CD4-positive, alpha-beta T cell treated with Interleukin-10 for 1 hour (primary cell): ENCODE measurements at places on chromosomes 4 and X.

DNA sequence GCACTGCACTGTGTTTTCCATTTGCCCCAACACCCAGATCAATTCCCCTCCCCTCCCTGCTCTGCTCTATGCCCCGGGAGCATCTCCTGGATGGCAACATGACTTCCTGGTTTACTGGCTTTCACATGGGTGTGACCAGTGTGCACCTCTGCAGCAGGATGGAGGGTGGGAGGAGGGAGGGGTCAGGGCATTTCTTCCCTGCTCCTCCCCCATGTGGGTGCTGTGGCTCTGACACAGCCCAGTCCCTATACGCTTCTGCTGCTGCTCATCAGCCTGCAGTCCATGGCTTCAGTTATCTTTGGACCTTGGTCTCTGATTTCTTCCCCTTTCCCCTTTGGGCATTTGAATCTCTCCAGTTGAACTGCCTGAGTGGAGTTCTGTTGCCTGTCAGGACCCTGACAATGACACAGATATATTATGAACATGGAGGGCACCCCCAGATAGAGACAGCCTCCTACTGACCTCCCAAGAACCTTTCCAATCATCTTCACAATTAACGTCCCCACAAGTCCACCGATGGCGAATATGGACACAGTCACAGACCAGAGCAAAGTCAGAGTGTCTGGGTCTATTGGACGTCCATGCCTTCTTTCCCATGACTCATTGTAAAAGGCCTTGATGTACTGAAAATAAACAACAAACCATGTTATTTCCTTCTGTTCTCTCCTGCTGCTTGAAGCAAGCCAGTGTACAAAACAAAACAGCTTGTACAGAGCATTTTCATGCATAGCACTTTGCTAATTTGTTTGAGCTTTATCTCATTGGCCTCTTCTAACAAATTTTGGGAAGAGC lies 24.8 kb downstream of the SLC2A9 start:
- no peak for DNase-seq

- no peak for DNase-seq
These were observed 86.3 kb upstream of the CLDN34 start for GRCh38 chrX:9880870-9881269.

GRCh38 chr4:7223541-7223940 lies 31.2 kb downstream of the SORCS2 start:
- DNase-seq = no peak

- DNase-seq = no peak
These were observed 17.6 kb downstream of the PDLIM5 start for GRCh38 chr4:94469221-94469784.

DNA sequence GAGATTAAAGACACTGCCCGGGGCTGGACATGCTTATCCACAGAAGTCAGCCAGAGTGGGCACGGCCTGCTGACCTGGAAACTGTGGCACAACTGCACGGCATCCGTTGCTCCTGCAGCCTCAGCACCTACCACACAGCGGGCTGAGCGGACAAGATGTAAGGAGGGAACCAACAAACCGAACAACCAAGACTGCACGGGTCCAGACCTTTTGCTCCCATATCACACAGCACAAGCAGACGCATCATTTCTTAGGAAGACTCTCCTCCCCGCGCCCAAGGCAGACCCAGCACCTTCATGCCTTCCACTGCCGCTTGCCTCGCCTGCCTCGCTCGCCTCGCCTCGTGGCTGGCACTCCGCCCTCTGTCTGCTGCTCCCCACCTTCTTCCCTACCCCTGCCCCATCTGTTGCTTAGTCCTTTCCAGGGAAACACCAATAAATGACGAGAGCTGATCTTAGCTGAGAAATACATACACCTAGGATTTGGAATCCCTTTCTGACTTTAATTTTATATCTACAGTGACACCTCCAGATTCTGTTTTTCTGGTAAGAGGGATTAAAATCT lies 79.0 kb downstream of the AFAP1 start:
- no peak for DNase-seq

- DNase-seq = no peak
These were observed 23.4 kb downstream of the INTU start for GRCh38 chr4:127656047-127656680.

DNA sequence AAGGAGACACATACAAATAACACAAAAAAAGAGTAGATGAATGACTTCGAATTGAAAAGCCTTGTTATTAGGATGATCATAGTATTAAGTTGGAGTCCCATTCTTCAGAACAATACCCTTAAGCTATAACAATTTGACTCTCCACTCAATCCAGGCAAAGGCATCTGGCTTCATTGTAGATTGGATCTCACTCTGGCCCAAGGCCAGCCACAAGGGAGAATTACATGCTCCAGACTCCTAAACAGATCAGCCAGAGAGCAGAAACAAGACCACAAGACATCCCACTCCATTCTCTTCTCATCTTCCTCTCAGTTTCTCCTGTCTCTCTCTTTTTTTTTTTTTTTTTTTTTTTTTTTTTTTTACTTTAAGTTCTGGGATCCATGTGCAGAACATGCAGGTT lies 213.9 kb downstream of the DHX15 start:
- DNase-seq = no peak

- no peak for DNase-seq
These were observed 83.6 kb upstream of the MAPK10 start for GRCh38 chr4:86443495-86443894.

DNA sequence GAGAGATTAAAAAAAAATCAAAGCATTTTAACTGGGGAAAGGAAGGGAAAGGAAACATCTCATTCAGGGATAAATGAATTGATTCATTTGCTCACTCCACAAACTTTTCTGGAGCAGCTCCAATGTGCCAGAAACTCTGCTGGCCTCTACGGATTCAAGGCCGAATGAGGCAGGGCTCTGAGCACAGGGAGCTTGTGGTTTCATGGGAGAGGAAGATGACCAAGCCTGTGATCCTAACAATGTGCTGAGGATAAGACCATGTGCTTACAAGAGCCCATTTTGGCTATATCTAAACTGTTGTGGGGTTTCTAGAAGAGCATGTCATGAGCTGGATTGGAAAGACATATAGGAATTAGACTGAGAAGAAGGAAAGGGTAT lies 137.5 kb downstream of the ZNF674 start:
- no peak for DNase-seq

GRCh38 chrX:72351606-72352334 lies 46.1 kb upstream of the CITED1 start:
- DNase-seq = no peak

DNA sequence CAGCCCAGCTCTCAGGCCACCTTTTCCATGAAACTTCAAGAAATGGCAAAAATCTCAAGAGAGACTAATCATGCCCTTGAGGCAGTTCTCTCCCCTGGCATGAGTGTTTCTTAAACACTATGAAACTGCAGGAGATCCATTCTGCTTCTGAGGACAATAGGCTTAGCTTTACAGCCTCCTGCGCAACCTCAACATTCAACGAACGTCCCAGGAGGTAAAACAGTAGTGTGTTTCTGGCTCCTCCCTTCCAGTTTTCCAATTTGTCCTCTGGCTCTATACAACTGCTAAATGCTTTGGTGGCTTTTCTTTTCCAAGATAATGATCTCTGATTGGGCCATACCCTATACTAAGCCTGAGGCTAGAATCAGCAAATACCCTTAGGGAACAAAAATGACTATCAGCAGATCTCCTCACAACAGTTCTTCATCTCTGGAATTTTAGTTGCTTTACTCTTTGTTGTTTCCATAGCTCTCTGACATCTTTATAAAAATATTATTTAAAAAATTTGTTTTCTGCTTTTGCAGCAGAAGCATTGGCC lies 87.0 kb upstream of the FAT1 start:
- no peak for DNase-seq

- DNase-seq = no peak
These were observed 212.2 kb upstream of the FAT1 start for GRCh38 chr4:186935901-186936300.

DNA sequence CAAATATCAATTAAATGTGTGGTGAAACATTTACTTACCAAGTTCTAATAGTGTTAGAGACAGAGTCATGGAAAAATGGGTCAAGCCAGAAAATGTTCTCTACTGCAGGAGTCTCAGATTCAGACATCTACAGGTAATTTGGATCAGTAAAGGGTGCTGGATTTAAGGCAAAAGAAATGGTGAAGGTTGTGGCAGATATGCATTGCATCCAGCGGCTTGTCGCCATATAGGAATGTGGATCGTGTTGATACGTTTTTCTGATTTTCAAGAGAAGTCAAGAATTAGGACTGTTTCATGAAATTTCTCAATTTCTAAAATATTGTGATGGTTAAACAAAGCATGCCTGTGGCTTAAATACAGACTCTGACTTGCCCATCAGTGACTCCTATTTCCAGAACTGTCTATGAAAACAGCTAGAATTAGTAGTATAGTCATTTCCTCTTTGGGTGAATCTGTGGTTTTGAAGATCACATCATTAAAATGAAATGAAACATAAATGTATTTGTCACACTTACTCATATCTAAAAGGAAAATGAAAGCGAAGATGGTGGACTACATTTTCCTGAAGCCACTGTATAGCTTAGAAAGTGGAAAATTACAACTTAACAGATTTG lies 110.1 kb upstream of the VEGFC start:
- DNase-seq = no peak

DNA sequence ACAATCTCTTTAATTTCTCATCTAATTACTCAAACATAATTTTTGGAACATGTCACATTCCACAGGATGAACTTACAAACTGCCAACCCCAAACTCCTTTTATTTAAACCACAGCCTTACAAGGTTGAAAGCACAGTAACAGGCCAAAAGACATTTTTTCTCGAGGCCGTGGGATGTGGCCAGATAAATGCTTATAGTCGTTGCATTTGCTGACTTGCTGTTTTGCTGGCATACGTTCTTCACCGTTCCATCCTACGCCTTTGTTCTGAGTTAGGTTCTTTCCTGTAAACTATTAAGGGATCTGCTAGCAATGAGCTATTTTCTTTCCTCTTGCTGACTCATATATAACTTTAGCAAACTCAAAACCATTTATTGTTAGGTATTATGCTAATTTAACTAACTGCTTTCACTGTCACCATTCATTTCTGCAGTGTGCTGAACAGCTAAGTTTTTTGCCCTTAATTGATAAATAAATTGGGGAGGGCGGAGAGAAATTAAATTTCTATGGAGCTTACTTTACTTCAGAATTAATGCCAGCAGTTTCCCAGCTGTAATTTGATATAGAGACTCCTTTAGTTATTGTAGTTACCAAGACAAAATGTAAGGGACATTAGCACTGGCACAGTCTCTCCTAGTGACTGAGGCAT lies 135.1 kb upstream of the PACRGL start:
- no peak for DNase-seq

GRCh38 chr4:100804576-100805360 lies 286.9 kb upstream of the EMCN start:
- no peak for DNase-seq

GRCh38 chr4:176350671-176351070 lies 30.9 kb downstream of the SPCS3 start:
- no peak for DNase-seq

GRCh38 chr4:118338981-118339765 lies 13.6 kb downstream of the PRSS12 start:
- DNase-seq = no peak

DNA sequence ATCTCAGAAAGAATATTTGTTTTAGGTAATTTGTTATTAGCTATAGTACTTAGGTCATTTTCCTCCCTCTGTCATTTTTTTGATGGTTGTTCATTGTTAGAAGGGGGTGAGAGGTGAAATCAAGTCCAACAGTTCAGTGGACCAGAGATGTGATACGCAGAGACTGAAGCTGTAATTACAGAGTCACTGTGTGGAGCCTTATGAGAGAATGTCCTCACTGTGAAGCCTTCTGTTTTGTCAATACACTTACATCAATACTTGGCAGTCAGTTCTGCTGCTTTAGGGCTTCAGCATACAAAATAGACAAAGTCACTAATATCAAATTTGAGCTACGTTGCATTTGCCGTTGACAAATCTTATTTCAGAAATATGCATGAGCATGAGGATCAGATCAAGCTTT lies 692.5 kb downstream of the C4orf33 start:
- no peak for DNase-seq

- peak; percentile 36 for DNase-seq
These were observed 87.2 kb downstream of the AREG start for GRCh38 chr4:74531963-74532794.

DNA sequence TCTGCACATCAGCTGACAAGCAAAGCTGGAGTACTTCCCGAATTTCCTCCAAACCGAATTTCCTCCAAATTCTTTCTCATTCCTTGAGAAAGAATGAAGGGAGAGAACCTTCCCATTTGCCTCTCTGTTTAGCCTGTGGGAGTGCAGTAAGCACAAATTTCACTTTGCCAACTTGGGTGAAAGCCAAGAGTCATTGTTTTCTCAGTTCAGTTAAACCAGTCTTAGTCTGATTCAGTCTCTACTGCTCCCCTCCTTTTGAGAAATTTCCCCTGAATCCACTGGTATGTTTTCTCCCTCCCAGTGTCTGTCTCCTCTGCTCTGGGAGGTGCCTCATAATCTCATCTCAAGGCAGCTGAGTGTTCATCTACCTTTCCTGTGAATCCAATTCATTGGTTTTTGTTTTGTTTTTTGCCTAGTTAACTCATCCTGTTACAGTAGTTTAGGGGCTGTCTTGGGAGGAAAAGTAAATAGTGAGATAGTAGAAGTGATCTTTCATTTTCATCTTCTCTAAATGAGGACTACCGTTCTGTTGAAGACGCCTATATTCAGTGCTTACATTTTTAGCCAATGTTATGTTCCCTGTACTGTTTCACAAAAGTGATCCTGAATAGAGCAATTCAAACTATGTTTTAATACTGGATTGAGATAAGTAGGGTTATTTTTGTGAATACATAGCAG lies 49.0 kb downstream of the SYTL5 start:
- DNase-seq = no peak

DNA sequence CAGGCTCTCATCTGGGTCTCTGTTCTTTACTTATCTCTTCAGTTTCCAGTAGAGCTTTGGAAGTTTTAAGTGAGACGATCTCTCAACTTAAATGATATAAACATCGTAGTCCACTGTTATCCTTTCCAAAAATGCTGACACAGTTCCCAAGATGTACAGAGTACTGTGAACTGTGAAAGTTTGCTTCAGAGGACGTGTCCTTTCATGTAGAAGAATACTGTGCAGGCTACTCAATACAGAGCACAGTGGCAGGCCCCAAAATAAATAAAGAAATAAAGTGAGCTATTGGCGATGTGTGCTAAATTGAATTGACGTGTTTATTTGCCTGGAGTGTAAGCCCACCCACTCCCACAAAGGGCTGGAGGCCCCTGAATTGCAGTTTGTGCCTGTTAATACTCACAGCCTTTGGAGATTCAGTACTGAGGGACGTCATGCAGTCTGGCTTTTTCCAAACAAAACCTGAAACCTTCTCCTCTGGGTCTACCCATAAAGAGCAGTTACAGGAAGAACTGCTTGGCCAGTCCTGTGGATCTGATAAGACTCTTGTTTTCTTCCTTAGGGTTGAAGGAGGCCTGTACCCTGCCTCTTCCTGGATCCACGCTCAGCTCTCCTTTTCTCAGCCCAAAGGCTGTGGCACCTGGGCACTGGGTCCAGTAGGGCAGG lies 66.1 kb downstream of the SOWAHB start:
- no peak for DNase-seq

DNA sequence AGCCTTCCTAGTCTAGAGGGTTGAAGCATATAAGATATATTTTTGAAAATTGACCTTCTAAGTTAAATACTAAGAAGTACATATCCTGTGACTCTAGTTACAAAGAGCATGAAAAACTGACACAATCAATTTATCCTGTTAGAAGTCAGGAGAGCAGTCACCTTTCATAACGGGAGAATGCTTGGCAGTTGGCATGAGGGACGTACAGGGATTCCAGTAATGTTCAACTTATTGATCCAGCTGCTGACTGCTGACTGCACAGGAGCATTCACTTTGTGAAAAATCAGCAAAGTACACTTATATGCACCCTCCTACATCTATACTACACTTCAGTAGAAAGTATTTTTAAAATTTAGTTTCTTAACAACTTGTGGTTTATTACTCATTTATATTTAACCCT lies 4.2 kb downstream of the ADAMTS3 start:
- DNase-seq = no peak
